ENCODE measurements at places on chromosomes 3 and 15.

GRCh38 chr3:46671541-46672348 lies 21.7 kb downstream of the ALS2CL start:
- DNase-seq, result no peak

- no peak for DNase-seq
Measured at GRCh38 chr3:14698601-14699244, 23.8 kb downstream of the C3orf20 start.

DNA sequence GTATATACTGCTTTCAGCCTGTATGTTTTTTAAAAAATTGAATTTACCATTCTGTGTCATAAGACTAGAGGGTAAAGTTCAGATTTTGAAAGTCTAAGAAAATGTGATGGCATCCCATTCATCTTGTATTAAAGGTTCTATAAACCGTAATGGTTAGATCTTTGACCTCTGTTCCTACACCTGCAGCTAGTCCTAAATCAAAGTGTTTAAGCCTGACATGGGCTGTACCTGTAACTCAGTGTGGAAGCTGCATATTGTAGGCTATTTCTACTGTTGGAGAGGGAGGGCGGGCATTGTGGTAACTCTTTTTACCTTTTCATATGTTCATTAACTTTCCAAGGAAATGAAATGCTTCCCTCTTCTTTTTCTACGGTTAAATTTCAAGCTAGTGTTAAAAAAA lies 53.9 kb downstream of the ARHGEF26 start:
- no peak for DNase-seq

DNA sequence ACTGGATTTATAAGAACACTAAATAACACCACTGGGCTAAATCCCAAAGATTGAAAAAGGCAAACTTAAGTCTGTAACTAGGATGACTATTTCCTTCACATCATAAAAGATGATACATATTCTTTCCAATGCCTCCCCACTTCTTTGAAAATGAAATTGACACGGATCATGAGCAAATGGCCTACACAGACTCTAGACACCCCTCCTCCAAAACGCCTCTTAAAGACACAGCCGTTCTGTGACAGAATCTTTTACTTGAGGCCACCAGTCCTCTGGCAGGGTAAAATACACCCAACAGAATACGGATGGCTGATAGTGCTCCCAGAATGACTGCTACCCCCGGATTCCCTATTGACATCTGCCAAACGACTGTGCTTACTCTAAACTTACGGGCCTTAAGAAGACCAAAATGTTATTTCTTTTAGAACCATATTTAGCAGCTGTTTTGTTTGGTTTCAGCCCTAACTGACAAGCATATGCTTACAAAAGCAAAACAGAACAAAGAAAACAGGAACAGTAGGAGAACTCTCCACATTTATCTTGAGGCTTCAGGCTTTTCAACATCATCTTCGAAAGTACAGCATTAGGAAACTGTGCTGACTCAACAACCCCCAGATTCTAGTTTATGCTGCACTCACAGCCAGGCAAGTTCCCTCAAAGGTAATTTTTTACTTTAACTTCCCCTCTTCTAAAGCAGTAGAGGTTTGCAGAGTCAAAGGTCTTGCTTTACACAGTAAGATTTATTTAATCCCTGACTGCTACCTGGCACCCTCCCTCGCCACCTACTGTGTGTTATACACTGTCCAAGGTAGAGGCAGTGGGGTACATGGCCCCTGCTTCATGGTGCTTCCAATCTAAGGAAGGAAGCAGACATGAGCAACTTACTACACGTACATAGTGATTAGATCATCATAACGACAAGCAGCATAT lies 84.3 kb downstream of the TNIK start:
- peak; percentile 10 for DNase-seq

- DNase-seq, result no peak
Measured at GRCh38 chr3:173529062-173529711, 131.6 kb downstream of the NLGN1 start.

- no peak for DNase-seq
Measured at GRCh38 chr3:143334231-143334630, 214.7 kb downstream of the CHST2 start.

DNA sequence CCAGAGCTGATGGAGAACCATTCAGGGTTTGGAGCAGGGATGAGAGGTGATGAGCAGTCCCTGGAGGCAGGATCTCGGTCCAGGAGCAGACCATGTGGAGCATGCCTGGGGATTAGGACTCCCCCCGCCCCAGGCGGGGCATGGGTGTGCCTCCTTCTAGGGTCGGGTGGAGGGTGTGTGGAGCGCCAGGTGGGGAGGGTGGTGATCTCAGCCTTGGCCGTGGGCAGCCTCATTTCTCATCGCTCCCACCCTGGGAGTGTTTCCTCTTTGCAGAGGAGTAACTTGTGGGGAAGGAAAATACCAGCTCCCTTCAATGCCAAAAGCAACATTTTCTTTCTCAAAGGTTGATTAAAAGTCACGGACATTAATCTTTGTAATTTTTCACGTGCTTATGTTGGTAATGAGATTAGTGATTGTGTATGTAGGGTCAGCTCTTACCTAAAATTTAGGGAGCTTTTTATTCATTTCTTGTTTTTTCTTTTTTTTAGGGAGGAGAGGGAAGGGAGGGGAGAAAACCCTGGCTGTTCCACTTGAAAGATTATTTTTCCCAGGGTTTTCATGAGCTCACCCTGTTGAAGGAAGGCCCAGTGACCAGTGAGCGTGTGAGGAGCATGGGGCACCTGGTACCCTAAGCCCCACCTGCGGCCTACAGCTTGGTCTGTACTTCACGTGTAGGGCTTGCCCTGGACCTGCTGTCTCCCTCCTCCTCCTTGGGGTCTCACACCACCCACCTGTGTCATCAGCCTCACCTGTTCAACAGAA lies 11.0 kb downstream of the FBLN2 start:
- DNase-seq, result no peak

GRCh38 chr3:25259871-25260270 lies 168.2 kb upstream of the RARB start:
- no peak for DNase-seq

GRCh38 chr3:105800320-105800719 lies 68.5 kb downstream of the CBLB start:
- peak; percentile 31 for DNase-seq

DNA sequence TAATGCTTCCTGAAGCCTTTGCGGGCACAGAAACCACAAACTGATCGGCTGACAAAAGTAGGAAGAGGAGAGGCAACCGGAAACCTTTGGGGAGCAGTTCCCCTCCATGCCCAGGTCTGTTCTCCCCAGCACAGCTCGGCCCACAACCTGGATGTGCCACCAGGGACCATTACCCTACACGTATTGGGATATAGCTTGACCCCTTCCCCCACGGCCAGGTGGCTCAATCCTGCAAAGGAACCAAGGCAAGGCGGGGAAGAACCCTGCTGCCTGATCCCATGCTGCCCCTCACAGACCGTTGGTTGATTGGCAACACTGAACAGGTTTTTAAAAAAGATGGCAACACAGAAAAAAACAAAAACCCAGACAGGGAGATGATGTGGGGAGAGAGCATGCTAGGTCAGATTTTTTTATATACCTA lies 19.7 kb upstream of the TCAIM start:
- DNase-seq, result no peak

GRCh38 chr3:117443014-117443413 lies 733.4 kb downstream of the TUSC7 start:
- DNase-seq, result no peak

- no peak for DNase-seq
Measured at GRCh38 chr3:108673988-108674661, 83.1 kb downstream of the RETNLB start.
